ENCODE measurements at places on chromosomes 6 and 20.

DNA sequence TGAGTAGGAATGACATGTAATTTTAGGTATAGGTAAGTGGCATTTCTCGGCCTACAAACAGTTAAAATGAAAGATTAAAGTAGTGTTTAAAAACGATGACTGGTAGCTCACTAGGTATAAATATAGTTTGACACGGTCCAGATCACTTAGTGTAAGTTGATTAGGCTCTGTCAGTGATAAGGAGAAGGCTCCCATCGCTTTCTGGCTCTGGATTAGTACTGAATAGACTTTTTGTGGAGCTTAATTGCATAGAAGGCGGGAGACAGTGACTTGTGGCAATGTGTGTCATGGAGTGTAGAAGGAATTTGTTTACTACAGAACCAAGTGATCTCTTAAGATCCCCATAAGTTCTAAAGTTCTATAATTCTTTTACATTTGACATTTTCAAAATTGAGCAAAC, 6.7 kb downstream of the PYGB start:
- no peak for DNase-seq
- no peaks in the 10 kb centered on the region for H3K27me3 ChIP-seq
- H3K27ac ChIP-seq = no peak overlapping the region
- H3K4me1 ChIP-seq = peaks cover 4% of the 10 kb centered on the region
- H3K4me3 ChIP-seq = no peak overlapping the region
- peaks cover 6% of the 10 kb centered on the region for H3K36me3 ChIP-seq

GRCh38 chr6:158669145-158670035, 19.5 kb downstream of the SYTL3 start:
- no peak for DNase-seq
- H3K27ac ChIP-seq = no peak overlapping the region
- peaks cover 2% of the 10 kb centered on the region for H3K27me3 ChIP-seq
- H3K4me1 ChIP-seq = peaks cover 3% of the 10 kb centered on the region
- H3K36me3 ChIP-seq = peaks cover 3% of the 10 kb centered on the region
- no peak overlapping the region for H3K4me3 ChIP-seq

DNA sequence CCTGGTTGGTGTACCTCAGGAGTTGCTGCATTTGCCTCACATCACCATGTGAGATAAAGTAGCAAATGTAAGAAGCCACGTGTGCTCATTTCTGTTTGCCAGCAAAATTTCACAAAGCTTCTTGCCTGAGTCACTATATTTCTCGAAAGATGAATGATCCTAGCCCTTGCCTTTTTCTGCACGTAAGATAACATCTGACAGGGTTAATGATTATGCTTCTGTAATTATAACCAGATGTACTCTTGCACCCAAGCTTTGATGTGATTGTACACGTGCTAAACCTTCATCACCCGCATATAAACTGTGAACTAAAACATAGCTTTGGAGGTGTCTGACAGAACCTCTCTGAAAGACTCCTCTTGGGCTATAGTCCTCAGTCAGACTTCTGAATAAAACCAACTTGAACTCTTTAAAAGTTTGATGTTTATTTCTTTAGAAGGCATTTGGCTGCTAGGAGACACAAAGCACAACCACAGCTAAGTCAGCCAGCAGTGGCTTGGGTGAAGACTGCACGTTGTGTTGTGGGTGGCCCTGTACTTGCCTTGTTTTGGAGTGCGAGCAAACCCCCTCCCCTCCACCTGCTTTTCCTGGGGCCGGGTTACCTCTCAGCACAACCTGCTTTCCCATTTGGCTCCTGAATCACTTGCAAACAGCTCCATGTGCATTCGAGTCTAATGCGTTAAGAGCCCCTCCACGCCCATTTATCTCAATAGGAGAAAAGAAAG, 19.3 kb downstream of the PROKR2 start:
- H3K4me3 ChIP-seq = no peak overlapping the region
- peaks cover 5% of the 10 kb centered on the region for H3K27me3 ChIP-seq
- H3K27ac ChIP-seq = no peak overlapping the region
- no peaks in the 10 kb centered on the region for H3K36me3 ChIP-seq
- DNase-seq = no peak

DNA sequence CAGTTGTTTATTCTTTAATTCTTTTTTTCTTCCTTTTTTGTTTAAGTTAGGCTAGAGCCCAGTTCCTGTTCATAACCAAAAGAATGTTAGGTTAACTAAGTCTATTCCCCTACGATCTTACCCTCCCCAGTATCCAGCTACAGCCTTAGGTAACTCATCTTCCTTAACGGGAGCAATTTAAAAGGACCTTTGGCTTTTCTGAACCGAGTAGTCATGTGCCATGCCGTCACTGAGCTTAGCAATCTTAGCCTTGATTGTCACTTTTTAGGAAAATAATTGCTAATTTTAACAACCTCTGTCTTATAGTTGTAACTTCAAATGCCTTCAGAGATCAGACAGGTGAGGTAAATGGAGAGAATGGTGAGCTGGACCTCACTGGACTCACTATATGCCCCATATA, 6.2 kb downstream of the METTL24 start:
- peaks cover 13% of the 10 kb centered on the region for H3K27me3 ChIP-seq
- no peak overlapping the region for H3K4me3 ChIP-seq
- no peaks in the 10 kb centered on the region for H3K36me3 ChIP-seq
- no peak overlapping the region for H3K27ac ChIP-seq
- no peak for DNase-seq
- H3K4me1 ChIP-seq = no peaks in the 10 kb centered on the region

DNA sequence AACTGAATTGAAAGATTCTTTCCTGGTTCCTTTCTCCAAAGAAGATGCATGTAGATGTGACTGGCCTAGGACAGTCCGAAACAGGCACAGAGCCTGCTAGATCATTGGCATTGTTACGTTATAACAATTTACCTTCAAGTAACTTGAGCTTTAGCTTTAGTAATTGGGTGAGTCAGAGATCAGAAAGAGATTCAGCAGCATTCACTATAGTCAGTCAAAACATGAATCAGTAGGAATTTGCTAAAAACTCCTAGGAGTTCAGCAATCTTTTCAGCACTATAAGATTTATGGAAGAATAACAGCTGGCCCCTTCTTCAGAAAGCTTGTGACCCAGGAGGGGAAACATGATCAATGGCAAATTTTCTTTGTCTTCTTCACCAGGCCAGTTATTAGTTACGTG, 281.7 kb upstream of the PRDM1 start:
- H3K36me3 ChIP-seq = no peaks in the 10 kb centered on the region
- H3K4me1 ChIP-seq = no peaks in the 10 kb centered on the region
- H3K27me3 ChIP-seq = no peaks in the 10 kb centered on the region

GRCh38 chr6:157244175-157244574, 79.1 kb downstream of the TMEM242 start:
- peak overlapping the region; percentile 67 for H3K27ac ChIP-seq
- H3K36me3 ChIP-seq = no peaks in the 10 kb centered on the region
- DNase-seq = peak; percentile 51
- H3K4me3 ChIP-seq = no peak overlapping the region
